ENCODE measurements at places on chromosomes 3 and 15.

DNA sequence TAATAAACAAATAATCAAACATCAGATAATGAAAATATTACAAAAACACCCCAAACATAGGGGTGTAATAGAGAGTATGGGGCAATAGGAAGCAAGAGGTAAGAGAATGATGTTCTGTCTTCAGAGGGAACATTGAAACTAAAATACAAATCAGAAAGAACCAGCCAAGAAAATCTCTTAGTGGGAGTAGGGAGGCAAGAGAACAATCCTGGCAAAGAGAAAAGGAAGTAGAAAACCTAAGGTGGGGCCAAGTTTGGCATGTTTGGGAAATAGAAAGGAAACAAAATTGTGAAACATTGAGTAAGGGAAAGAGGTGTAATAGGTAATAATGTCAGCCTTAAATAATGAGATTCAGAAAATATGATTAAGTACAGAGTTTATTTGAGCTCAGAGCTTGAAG is 467.1 kb downstream of the RBMS3 start:
- no peak for DNase-seq

DNA sequence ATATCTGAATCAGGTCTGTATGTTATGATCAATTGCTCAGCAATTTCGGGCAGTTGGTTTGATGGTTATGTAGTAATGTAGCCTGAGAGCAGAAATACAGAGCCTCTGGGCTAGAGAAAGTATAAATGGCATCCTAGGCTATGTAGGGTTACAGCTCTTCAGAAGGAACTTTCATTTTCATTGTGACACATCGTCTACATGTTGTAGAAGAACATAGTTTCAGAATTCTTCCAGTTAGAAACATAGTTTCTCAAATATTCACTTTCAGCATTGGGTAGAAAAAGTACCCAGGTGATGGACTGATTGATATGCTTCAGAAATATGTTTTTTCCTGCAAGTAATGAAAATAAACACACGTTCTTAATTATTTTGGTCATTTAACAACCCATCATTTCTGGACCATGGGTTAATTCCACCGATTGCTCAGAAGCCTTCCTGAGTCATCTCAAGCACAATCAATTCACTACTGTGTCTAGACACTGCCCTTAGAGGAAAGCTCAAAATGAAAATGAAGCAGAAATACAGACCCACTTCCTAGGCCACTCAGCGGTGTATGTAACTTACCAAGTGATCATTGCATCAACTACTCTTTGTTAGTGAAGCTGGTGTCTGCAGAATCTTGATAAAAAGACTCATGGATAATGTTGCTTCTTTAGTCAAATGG is 88.8 kb upstream of the TSEN2 start:
- DNase-seq = no peak

- DNase-seq = no peak
These were observed 12.2 kb upstream of the HES1 start for GRCh38 chr3:194123726-194124125.

- no peak for DNase-seq
These were observed 38.0 kb downstream of the ACAN start for GRCh38 chr15:88841236-88841635.

DNA sequence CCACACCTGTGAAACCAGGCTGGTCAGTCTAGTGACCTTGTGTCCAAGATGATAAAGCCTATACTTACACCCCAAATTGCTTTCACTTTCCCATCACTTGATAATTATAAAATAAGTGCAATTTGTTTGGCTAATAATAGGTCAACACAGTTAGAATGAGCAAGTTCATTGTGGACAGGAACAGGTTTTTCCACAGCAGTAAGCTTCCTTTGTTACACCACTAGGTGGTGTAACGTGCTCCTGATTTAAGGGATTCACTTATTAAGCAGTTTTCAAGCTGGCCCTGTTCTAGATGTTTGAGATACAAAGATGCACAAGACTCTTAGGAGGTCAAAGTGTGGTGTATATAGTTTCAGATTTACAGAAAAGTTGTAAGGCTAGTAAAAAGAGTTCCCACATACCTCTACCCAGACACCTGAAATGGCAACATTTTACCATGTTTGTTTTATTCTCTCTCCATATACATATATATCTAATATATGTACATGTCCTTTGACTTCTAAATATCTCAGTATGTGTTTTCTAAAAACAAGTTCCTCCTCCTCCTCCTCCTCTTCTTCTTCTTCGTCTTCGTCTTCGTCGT is 6.8 kb upstream of the MFSD1 start:
- DNase-seq = peak; percentile 55

GRCh38 chr15:50764461-50765194 is 878 bp downstream of the SPPL2A start:
- DNase-seq = peak; percentile 13

GRCh38 chr3:41502023-41502422 is 302.7 kb downstream of the CTNNB1 start:
- DNase-seq = no peak

GRCh38 chr15:101535170-101535902 is 45.8 kb upstream of the PCSK6 start:
- no peak for DNase-seq

DNA sequence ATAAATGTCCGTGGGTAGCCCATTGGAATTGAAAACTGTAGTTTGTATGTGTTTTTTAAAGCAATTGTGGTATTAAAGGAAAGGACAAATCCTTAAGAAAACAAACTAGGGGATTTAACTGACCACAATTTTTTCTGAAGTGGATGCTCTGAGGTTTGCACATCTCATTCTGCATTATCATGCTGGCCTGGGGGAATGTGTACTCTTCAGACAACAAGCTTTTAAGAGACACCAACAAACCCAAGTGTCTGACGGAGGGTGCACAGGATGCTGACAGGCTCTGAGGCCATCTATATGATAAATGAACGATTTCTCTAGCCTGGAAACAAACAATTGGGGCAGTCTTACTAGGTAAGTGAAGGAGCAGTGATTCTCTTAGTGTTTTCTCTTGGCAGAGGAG is 9.1 kb downstream of the LINS1 start:
- DNase-seq = no peak

- no peak for DNase-seq
These were observed 127.0 kb downstream of the CPNE4 start for GRCh38 chr3:131907796-131908195.

DNA sequence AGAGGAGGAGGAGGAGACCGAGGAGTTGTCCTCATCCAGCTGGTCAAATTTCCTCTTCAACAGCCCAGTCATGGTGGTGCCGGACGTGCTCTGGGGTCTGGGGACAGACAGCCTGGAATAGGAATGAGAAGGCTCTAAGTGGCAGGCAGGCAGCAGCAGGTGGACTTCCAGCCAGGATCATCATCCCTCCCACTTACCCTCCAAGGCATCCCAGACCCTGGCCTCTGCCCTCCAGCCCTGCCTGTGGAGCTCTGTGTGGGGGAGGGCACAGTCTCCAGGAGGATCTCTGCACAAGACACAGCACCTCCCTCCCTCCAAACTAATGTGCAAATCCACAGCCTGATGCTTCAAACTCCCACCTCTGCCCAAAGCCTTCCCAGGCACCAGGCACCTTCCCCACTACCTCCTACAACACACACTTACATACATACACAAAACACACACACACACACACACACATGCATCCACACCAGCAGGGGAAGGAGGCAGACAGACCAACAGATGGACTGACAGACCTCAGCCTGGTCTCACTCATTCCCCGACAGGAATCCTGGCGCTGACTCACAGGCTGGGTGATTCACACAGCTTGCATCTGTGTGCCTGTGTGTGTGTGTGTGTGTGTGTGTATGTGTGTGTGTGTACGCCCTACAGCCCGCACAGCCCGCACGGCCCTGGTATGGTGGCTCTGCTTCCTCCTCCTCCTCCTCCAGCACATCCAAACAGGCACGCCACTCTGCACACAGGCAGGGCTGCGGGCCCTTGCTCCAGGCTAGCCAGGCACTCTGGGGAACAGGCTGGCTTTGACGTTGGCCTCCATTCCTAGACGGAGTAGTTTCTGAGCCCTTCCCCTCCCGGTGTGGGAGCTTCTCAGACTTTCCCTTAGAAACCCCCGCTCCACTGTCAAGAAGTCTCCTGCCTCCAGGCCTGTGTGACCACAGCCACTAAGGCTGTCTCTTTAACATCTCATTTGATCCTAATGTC is 6.5 kb downstream of the CSRNP1 start:
- DNase-seq = peak; percentile 90

- DNase-seq = no peak
These were observed 59.9 kb downstream of the CLSTN2 start for GRCh38 chr3:139994891-139995290.

DNA sequence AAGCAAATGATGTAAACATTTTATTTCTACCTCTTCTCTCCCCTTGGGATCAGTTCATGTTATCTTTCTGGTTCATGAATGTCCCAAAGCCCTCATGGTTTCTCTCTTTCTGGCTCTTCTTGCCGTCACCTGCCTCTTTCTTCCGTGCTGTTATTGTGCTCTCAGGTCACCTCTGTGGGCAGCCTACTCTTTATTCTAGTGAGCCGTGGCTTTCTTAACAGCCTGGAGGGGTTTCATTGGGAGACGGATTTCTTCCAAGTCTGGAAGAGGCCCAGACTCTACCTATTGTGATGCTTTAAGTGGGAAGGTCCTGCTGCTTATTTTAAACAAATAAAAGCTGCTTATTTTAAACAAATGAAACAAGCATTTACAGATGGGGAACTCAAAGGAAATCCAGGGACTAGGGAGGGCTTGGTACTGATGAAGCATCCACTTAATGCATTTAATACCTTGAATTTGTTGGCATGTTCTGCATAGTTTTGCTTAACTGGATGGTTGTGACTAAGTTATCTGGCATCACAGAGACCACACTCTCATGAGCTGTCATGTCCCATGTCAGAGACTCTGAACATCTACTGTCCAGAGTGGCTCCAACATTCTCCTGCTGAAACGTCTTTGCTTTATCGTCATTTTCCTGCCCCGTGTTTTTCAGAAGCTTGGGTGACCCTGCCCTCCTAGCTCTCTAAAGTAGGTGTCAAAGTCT is 443.3 kb downstream of the GABRG3 start:
- no peak for DNase-seq

GRCh38 chr3:23438657-23439056 is 235.5 kb downstream of the UBE2E2 start:
- DNase-seq = no peak

- DNase-seq = no peak
These were observed 159.1 kb downstream of the ATG7 start for GRCh38 chr3:11431319-11431718.

- DNase-seq = no peak
These were observed 40.5 kb downstream of the POLQ start for GRCh38 chr3:121505256-121505655.

- no peak for DNase-seq
These were observed 28.7 kb upstream of the LHFPL4 start for GRCh38 chr3:9582332-9582731.

DNA sequence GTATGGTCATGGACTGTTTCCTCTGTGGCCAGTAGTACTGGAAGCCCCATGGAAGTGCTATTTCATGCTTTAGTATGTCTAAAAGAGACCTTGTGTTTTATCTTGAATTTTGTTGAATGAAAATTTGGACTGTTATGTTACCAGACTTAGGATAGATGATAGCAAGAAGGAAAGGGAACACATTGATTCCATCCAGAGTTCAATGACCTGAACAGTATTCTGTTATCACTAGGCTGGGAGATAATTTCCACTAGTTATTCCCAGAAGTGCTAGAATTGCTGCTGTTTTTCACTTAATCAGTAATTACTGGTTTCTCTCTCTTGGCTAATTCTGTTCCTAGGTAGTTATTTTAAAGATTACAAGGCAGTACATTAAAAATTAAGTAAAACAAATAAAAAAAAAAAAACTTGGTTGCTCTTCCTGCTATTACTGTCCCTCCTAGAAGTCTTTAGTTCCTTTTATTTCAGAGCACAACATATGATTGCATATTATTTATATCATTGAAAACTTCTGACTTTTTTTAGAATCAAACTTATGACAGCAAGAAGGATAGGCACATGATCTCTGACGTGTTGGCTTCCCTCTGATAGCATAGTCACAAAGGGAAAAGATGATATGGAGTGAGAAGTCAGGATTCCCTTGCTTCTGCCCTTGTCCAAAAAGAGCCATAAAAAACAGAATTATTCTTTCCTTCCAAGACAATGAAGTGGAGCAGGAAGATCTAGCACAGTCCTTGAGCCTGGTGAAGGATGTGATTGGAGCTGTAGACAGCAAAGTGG is 72.2 kb downstream of the KLHL25 start:
- DNase-seq = no peak

GRCh38 chr3:168072323-168072650 is 23.4 kb downstream of the GOLIM4 start:
- no peak for DNase-seq

- peak; percentile 47 for DNase-seq
These were observed 14.4 kb downstream of the CCDC32 start for GRCh38 chr15:40550341-40551037.

DNA sequence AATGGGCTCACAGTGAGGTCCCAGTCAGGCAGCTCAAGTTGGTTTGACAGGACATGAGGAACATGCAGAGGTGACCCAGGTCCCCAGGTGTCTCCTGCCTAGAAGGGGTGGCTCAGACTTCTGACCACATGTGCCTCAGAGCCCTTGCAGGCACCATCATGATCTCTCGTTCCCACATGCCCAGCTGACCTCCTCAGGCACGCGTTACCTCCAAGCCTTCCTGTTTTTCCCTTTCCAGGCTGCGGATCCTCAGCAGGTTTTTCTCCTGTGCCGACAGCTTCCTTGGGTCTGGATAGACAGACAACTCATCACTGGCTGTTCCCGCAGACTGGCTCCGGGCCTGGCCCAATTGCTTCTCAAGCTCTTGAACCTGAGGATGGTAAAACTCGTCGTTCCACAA is 30.4 kb downstream of the CCDC13 start:
- no peak for DNase-seq

DNA sequence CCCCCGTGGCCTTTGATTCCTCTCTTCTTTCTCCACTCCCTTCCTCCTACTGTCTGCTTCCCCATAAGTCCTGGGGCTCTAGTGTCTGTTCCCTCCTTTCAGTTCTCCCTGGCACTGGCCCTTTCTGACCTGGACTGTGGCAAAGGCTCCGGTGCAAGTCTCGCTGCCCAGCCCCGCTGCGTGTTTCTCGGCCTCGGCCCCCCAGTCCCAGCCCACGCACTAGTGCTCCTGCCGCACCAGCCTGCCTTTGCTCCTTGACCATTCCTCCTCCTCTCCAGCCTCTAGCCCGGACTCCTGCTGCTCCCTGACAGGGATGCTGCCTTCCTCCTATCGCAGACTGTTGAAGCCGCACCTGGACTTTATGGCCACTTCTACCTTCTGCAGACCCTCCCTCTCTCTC is 2.1 kb downstream of the TM6SF1 start:
- no peak for DNase-seq

GRCh38 chr3:188360364-188360881 is 206.5 kb downstream of the LPP start:
- no peak for DNase-seq

DNA sequence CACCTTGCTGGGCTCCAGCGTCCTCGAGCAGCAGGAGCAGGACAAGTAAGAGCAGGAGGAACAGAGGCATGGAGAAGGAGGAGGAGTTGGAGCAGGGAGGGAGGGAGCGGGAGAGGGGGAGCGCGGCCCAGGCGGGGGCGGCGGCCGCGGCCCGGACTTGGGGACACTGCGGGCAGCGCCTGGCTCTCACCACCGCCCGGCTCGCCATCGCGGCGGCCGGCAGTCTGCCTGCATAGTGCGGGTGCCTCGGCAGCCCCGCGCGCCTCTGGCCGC is 440 bp downstream of the DCBLD2 start:
- no peak for DNase-seq

Measured in KBM-7 (cell line).